ENCODE measurements at places on chromosomes 12 and 14. TPM values are rescaled to one million over a fixed set of nuclear protein-coding genes. Genes with fewer than 3 reads are reported as not detected.

WSCD2 gene
- 4.2 TPM for total RNA-seq

CLEC4E gene
- total RNA-seq = not detected

E2F7 gene
- total RNA-seq = 3.5 TPM

PGF gene
- total RNA-seq = 25.0 TPM

CDH24 gene
- total RNA-seq = 6.7 TPM

ADCY6 gene
- total RNA-seq = 37.7 TPM

GRCh38 chr14:30751646-30752416 is 122.5 kb upstream of the COCH start:
- no peak for DNase-seq

DNA sequence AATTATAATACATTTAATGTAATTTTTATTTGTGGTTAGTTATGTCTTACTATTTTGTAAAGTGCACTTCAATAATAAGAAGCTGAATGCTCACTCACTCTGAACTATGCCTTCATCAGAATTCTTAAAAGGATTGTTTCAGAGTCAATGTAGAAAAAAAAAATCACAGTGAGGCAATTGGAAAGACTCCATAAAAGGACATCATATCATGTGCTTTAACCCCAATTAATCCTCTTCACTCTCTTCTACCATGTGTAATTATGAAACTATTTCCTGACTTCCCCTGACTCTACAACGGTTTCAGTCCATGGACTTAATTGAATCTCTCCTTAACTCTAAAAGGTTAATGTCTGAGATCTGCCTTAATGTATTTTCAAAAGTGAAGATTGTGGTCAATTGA is 250.4 kb upstream of the ALG10 start:
- DNase-seq = no peak

DNA sequence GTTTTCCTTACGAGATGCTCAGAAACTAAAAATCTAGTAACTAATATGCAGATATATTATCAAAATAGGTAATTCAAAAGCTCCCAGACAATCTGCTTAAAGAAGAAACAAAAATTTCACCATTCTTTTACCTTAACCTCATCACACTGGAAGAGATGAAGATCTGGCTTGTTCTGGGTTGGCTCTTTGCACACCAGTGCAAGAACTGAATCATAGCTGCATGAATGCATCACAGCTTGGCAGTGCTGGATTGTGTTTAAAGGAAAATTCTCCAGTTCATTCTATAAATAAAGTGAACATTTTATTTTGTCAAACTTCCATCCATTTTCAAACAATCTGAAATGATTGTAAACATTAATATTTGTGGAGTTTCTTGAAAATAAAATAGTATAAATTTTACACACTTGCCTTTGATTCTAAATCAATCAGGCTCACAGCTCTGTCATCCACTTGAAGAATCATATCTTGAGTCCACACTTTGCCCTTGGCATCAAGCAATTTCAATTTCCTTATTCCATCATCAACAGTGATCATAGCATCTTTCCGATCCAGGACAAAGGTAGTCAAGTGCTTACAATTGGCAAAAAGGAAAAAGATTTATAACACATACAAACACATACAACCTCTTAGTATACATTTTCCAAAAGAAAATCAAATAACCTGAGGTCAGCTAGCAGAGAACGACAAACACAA is 119.8 kb downstream of the EPS8 start:
- no peak for DNase-seq

DNA sequence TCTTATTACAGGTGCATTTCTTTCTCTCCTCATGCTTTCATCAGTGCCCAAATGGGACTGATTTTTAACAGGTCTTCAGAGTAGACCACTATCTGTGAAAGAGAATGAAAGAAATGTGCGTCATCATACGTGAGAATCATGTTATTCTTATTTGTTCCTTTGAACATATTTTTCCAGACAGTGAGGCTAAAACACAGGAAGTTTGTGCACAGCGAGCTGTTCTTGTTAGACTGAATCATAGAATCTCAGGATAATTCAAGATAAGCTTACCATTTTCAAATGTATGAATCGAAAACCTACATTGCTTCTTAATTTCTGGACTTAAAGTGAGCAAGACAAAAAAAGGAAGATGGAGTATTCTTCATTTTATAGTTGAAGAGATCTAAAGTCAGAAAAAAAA is 383.1 kb downstream of the EGLN3 start:
- DNase-seq = no peak

GRCh38 chr12:42364692-42365091 is 38.7 kb downstream of the PPHLN1 start:
- no peak for DNase-seq

DNA sequence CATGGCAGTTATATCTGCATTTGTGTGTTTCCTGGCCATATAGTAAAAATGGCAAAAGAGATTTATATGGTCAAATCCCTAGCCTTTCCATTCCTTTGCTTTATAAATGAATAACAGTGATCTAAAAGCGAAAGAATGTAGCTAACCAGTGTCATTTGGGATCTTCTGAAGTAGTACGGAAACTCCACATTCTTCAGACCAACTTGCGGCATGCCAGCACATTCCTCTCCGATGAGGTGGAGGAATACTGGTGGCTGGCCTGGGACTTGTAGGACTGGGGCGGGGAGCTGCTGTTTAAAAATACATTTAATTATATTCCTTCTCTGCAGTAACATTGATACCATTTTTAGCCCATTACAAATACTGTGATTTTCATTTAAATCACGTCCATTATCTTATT is 85.3 kb downstream of the SAMD4A start:
- peak; percentile 90 for DNase-seq

GRCh38 chr14:49594347-49595091 is 4.2 kb upstream of the LRR1 start:
- DNase-seq = peak; percentile 68

DNA sequence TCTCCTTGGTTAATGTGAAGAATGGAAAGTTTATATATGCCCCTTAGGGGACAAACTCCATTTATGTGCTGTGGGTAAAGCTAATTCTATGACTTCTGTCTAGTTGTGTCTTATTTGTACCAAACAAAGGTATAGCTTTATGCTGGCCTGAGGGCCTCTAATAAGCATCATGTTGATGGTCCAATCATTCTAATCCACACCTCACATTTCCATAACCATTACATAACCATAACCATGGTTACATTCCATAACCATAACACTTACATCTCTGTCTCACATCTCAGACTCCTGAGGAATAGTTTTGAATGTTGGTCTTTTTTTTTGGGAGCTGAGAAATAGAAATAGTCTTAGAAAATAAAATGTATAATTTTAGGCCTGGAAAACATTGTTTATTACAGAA is 1097.1 kb downstream of the FLRT2 start:
- no peak for DNase-seq

DNA sequence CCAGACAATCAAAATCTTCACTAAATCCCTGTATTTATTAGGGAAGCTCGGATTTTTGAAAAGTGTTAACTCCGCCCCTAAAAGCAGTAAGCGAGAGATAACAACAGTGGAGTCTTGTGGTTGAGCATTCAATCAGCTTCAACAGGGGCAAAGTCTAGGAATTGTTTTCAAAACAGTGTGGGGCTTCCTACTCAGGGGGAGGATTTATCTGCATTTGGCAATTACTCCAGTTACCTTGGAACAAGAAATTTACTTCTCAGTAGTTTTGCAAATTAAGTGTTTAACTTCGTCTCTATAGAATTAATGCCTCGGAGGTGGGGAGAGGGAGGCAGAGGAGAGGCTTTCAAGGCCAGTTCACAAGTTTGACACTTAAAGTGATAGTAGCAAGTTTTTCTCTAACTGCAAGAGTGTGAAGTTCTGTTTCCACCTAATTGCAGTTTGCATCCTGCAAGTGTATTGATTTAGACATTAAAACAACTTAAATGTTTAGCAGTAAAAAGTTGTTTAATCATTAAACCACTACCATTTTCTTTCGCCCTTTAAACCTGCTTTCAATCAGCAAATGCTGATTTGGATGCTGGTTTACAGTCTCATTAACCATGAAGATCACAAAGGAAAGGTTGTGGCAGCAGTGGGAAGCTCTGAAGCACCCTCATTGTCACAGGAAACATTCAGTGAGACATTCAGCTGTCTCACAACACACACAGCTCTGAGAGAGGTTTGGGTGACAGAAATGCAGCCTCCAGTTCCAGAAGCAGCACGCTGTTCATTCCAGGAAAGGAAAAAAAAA is 102.0 kb downstream of the HMGA2 start:
- peak; percentile 26 for DNase-seq

- DNase-seq = no peak
These were observed 22.3 kb downstream of the ZFC3H1 start for GRCh38 chr12:71641390-71641789.

- DNase-seq = no peak
These were observed 16.1 kb downstream of the CNIH1 start for GRCh38 chr14:54425068-54425467.

GRCh38 chr12:34379142-34379541 is 356.8 kb downstream of the ALG10 start:
- no peak for DNase-seq

DNA sequence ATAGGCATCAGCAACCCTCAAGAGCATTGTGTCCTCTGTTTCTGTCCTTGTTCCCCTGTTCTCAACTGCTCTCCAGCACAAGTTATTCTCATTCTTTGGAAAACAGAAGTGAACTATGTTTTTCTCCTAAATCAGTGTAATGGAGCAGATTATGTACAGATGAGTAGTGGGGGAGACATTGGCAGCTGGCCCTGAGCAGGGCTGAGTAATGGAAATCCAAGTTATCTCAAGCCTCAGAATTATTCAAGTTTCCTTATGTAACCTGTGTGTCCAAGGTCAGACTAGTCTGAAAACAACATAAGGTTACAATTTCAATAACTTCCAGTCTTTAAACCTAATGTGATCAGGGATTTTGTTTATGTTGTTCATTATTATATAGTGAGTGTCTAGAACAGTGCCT is 116.1 kb upstream of the FUT8 start:
- no peak for DNase-seq

DNA sequence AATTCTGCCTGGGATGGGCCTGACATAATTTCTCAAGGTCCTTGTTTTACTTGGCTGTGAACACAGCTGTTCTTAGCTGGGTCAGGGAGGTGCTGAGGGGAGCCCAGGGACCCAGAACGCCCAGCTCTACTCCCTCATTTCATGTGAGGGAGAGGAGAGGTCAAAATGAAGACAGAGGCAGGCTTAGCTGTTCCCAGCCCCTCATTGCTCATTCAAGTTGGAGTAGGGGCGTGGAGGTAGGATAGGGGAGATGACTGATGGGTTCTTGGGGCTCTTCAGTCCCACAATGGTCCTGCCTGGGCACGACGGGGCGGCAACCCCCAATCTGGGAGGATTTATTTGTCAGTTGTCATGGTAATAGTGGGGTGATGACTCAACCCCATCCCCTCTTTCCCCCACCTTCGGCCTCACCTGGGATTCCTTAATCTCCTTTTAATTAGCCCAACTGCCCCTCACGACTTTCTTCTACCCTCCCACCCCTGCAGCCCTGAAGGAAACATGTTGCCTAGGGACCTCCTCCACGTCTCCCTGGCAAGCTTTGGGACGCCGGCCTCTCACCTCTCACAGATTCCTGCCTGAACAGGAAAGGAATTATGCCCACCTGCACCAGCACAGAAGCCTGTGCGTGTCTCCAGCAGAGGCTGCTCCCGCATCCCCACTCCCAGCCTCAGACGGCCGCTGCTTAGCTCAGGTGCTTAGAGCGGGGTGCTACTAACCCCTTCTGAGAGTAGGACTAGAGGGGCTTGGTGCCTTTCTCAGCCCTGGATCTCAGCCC is 10.2 kb downstream of the SPRYD3 start:
- no peak for DNase-seq

GRCh38 chr12:50197297-50197727 is 30.1 kb upstream of the CERS5 start:
- DNase-seq = no peak

DNA sequence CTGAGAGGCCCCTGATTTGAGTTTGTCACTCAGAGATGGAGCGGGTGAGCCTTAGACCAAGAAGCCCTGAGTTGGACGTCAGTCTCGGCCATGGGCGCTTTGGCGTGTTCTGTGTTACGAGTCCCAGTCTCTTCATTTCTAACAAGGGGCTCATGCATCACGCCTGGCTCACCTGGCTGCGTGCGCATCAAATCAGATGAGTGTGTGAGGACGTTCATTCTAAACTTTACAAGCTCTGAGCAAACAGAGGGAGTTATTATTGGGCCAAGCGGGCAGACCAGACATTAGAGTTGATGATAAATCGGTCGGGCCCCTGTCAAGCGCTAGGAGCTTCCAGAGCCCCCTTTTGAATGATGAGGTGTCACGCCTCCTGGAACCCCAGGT is 117.2 kb downstream of the CALM1 start:
- peak; percentile 68 for DNase-seq

Measured in hepatocyte (in vitro differentiated cells).